ENCODE measurements at places on chromosomes 3 and 15.

DNA sequence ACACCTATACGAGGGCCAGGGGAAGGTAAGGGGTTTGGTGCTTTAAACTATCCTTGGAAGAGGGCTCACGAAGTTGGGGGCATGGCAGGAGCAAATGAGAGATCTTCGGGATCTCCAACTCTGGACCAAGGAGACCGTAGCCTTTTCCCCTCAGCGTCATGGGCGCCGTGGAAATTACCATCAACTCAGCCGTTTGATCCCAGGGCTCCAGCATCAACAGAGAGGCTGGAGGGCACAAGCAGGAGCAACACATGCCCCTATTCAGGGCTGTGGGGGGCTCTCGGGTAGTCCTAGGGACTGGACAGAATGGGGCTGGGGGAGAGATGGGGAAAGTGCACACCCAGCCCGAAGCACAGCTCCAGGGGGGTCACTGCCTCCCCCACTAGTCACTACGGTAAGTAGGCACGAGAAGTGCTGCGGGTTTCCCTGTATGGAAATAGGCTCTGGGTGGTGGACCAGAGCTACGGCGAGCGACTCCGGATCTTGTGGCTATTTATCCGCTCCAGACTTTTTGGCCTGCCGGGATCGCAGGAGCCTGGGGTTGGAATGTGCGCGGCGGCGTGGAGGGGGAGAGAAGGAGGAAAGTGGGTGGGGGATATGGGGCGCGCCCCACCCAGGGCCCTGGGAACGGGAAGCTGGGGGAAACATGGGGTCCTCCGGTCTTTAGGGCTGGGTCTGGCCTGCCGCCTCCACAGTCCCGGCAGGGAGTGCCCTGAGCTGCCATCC lies 539 bp upstream of the LAMB2 start:
- no peaks in the 10 kb centered on the region for H3K4me1 ChIP-seq
- H3K4me3 ChIP-seq = peak overlapping the region; percentile 37
- no peaks in the 10 kb centered on the region for H3K27me3 ChIP-seq
- H3K27ac ChIP-seq = peak overlapping the region; percentile 76

- no peaks in the 10 kb centered on the region for H3K4me1 ChIP-seq
- H3K27ac ChIP-seq = no peak overlapping the region
- DNase-seq = no peak
- no peaks in the 10 kb centered on the region for H3K27me3 ChIP-seq
- H3K4me3 ChIP-seq = no peak overlapping the region
Observed at GRCh38 chr3:77052733-77053670, 13.1 kb downstream of the ROBO2 start.

DNA sequence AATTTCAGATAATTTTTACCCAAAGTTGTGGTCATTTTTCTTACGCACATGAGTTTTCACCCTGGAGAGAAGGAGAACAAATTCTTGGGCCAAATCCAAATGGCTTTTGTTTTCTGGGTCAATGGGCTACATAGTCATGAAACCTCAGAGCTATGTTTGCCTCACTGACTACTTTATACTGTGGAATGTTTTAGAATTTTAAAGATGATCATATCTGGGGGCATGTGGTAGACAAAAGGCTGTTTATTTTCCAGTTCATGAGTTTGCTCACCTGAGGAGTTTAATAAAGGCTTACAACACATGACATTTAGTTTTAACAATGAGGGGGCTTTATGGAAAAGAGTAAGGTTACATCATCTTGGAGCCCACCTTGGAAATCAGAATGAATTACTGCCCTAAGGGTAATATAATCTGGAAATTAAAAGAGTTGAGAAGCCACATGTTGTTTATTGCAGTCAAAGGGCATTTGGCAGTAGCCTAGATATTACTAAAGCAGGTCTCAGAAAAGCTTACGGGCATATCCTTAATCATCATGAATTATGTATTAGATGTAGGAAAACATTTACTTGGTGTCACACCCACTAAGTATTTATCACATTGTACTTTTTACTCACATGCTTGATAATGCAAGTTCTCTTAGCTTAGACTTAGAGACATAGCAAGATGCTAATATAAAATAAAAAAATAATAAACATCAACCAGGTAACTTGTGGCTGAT lies 466.1 kb downstream of the EDEM1 start:
- no peaks in the 10 kb centered on the region for H3K4me1 ChIP-seq
- H3K36me3 ChIP-seq = no peaks in the 10 kb centered on the region
- H3K4me3 ChIP-seq = no peak overlapping the region
- no peak for DNase-seq

GRCh38 chr15:60795471-60795870 lies 316.5 kb upstream of the ICE2 start:
- no peak for DNase-seq
- H3K36me3 ChIP-seq = no peaks in the 10 kb centered on the region
- H3K27ac ChIP-seq = no peak overlapping the region
- no peak overlapping the region for H3K4me3 ChIP-seq
- H3K4me1 ChIP-seq = no peaks in the 10 kb centered on the region

- DNase-seq = no peak
- H3K36me3 ChIP-seq = no peaks in the 10 kb centered on the region
- H3K27me3 ChIP-seq = no peaks in the 10 kb centered on the region
- H3K4me3 ChIP-seq = no peak overlapping the region
Observed at GRCh38 chr15:57463360-57463759, 87.1 kb downstream of the CGNL1 start.

GRCh38 chr3:50320853-50321335 lies 1.7 kb downstream of the HYAL2 start:
- H3K36me3 ChIP-seq = peaks cover 20% of the 10 kb centered on the region
- peak overlapping the region; percentile 88 for H3K27ac ChIP-seq
- peak overlapping the region; percentile 98 for H3K4me3 ChIP-seq
- H3K27me3 ChIP-seq = no peaks in the 10 kb centered on the region

GRCh38 chr3:78506061-78506460 lies 1261.7 kb downstream of the ROBO1 start:
- H3K4me1 ChIP-seq = no peaks in the 10 kb centered on the region
- no peak overlapping the region for H3K27ac ChIP-seq
- no peak overlapping the region for H3K4me3 ChIP-seq
- H3K36me3 ChIP-seq = no peaks in the 10 kb centered on the region
- H3K27me3 ChIP-seq = no peaks in the 10 kb centered on the region
- no peak for DNase-seq

DNA sequence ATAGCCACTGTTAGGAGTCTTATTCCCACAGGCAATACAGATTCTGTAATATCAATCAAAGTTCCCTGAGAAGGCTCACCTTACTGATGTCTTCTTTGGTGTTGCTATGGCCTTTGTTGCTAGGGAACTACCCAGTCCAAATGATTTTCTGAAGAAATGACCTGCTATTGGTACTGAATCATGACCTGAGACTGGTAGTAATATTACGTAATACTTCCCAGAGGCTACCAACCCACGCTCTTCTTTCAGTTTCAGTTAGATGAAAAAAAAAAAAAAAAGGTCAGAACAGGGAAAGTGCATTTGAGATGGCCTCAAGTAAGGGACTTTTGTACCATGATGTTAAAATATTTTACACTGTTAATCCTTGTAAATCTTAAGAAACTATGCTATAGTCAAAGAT lies 1092.5 kb upstream of the EPHA6 start:
- no peaks in the 10 kb centered on the region for H3K36me3 ChIP-seq
- DNase-seq = no peak
- H3K27ac ChIP-seq = no peak overlapping the region
- H3K27me3 ChIP-seq = no peaks in the 10 kb centered on the region
- H3K4me3 ChIP-seq = no peak overlapping the region
- no peaks in the 10 kb centered on the region for H3K4me1 ChIP-seq
